ENCODE measurements at places on chromosomes 12 and 14.

- DNase-seq = no peak
Measured at GRCh38 chr12:94516985-94517384, 57.3 kb upstream of the CEP83 start.

GRCh38 chr12:48030173-48030650, 25.9 kb upstream of the COL2A1 start:
- DNase-seq = no peak

- no peak for DNase-seq
Measured at GRCh38 chr14:20427231-20428009, 8.5 kb downstream of the KLHL33 start.

GRCh38 chr14:68633131-68633991, 159.5 kb downstream of the ZFP36L1 start:
- DNase-seq = no peak

DNA sequence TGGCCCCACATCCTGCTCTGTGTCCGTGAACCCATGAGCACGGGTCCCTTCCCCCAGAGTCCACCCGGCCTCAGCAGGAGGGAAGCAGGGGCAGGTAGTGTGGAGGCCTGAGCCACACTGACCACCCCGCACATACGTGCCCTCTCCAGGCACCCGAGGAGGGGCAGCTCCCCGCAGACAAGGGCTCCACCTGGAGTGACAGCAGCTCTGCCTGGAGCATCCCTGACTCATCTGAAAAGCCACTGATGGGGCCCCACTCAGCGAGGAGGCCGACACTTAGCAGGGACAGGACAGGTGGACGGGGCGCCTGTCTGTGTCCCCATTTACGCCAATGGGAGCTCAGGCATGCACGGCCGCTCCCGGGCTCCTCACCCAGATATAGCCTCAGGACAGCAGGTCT, 237.6 kb upstream of the SFSWAP start:
- no peak for DNase-seq

DNA sequence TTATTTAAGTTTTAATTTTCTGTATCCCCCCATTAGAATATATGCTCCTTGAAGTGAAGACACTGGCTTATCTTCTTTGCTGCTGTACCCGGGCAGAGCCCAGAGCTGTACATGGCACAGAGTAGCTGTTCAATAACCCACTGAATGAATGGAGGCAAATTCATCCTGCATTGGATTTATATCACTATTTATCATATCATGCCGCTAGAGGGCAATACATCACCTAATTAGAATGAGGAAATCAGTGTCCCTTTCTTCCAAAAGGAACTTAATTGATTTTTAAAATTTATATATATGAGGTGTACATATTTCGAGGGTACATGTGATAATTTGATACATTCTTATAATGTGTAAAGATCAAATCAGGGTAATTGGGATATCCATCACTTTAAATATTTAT, 89.2 kb upstream of the TMEM260 start:
- DNase-seq = no peak

GRCh38 chr14:77305696-77306095, 15.0 kb downstream of the POMT2 start:
- DNase-seq = no peak

- DNase-seq = no peak
Measured at GRCh38 chr12:2959505-2960389, 550 bp downstream of the TEAD4 start.

- no peak for DNase-seq
Measured at GRCh38 chr12:61490526-61491498, 769.4 kb upstream of the USP15 start.

DNA sequence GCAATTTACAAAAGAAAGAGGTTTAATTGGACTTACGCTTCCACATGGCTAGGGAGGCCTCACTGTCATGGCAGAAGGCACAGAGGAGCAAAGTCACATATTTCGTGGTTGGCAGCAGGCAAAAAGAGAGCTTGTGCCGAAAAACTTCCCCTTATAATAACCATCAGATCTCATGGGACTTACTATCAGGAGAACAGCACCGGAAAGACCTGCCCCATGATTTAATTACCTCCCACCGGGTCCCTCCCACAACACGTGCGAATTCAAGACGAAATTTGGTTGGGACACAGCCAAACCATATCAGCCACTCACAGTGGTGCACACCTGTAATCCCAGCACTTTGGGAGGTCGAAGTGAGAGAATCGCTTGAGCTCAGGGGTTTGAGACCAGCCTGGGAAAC, 68.5 kb downstream of the FBXL14 start:
- no peak for DNase-seq

DNA sequence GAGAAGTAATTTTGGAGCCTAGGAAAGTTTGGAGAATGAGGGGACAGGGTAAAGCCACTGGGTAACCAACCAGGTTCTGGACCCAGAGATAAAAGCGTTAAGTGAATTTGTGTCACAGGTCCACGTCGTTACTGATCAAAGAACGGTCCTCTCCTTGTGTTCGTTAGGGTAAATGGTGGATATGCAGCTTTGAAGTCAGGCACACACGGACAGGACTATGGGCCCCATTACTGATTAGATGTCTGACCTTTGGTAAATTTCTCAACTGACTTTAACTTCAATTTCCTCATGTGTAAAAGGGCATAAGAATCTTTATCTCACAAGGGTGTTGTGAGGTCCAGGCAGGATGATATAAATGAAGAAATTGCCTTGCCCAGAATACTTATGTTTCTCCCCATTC, 76.6 kb downstream of the EMP1 start:
- DNase-seq = no peak

DNA sequence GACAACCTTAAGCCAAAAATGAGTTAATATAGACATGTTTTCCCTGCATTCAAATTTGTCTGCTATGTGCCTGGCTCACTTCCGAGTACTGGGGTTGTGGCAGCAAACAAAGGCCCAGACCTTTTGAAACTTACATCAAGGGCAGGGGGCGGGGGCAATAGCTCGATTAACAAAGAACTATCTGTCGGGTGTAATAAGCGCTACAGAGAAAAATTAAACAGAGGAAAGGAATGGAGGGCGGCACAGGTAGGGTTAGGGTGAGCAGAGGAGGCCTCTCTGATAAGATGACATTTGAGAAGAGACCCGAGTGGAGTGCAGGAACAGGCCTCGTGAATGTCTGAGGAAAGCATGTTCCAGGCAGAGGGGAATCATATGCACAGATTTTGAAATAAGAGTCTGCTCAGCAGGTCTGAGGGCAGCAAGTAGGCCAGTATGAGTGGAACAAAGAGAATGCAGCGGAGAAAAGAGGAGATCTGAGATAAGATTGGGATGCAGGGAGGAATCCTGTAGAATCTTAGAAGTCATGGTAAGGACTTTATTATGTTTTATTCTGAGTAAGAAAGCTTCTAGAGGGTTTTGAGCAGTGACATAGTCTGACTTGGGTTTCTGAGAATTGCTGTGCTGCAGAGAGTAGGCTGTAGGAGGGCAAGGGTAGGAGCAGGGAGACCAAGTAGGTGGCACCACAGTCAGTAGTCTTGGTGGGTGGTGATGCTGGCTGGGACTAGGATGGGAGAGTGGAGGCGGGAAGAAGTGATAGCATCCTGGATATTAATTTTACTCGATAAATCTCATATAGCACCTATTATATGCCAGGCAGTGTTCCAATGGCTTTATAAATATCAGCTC, 52.6 kb downstream of the BICDL1 start:
- no peak for DNase-seq

GRCh38 chr12:78964521-78964920, 99.9 kb downstream of the SYT1 start:
- DNase-seq = no peak
